Head of caudate nucleus (tissue), 42 donors: ENCODE measurements at places on chromosomes 2 and 18.

DNA sequence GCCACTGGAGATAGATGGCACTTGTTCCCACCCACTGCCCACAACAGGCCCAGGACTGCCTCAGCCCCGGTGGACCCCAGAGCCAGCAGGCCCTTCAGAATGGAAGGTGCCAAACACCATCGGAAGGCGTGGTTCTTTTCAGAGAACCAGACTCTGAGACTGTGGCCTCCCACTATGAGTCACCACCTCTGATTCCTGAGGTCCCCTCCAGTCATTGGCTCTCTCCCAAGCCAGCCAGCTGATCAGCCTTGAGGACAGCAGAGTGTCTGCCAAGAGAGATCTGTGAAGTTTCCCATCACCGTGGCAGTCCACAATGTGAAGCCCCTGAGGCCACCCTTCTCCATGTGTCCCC is 10.4 kb upstream of the MAP3K2 start:
- DNase-seq = no peak

- DNase-seq = no peak
Observed at GRCh38 chr2:30421604-30422443, 25.2 kb upstream of the LCLAT1 start.

- peak; percentile 42 for DNase-seq
Observed at GRCh38 chr2:73984203-73984921, at the start of gene TET3. Gene TET3, plus strand, starts transcription at chr2:73984910. Its CDS starts 1,494 bp downstream, at chr2:73986404.

- no peak for DNase-seq
Observed at GRCh38 chr2:38797250-38797676, 19.3 kb downstream of the GEMIN6 start.

- DNase-seq = no peak
Observed at GRCh38 chr2:224032283-224032682, 6.8 kb downstream of the SERPINE2 start.

GRCh38 chr2:236749346-236749745 is 179.7 kb downstream of the ACKR3 start:
- no peak for DNase-seq

DNA sequence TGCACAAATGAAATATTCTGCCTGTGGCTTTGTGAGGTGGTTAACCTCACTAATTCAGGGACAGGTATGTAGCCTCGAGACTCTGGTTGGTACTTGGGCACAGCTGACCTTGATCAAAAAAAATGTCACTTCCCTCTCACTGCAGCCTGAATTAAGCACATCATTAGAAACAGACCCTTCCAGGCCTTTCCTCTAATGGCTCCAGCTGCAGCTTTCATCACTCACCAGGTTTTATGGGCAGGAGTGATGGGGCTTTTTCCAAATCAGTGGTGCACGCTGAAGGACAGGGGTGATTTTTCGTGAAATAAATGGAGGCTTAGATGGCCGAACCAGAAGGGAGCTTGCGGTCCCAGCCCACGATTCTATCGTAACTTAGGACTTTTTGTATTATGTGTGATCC is 213.0 kb upstream of the RAB12 start:
- DNase-seq = no peak

DNA sequence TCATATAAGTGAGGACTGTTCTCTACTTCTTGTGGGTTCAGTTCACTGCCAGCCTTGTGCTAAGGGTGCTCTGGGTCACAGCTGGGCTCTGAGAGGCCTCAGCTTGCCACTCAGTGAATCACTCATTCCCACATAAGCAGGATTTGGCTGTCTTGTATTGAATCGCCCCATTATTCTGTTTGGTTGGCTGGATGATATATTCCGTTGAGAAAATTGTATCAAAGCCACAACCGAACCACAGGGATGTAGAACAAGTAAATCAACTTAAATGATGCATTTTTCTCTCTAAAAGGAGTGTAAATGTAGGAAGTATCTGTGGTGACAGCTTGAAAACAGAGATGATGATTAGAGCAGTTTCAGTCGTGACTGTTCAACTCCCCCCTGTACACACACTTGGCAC is 39.6 kb downstream of the TTC39C start:
- DNase-seq = no peak

GRCh38 chr2:11004199-11004598 is 92.5 kb downstream of the KCNF1 start:
- DNase-seq = no peak

GRCh38 chr18:66916834-66917233 is 312.9 kb upstream of the CDH19 start:
- no peak for DNase-seq

- DNase-seq = no peak
Observed at GRCh38 chr2:146209842-146210275, 1635.0 kb upstream of the ACVR2A start.
